Neural cell (in vitro differentiated cells): ENCODE measurements at places on chromosomes 3 and 15. TPM values are rescaled to one million over a fixed set of nuclear protein-coding genes. Genes with fewer than 3 reads are reported as not detected.

Gene ATP8B4
- 1.0 and 2.9 TPM in 2 replicates for polyA plus RNA-seq

Gene SI
- polyA plus RNA-seq: not detected in 2 replicates

Gene PDZRN3
- polyA plus RNA-seq: 1.1 and 2.2 TPM in 2 replicates

Gene GNB4
- polyA plus RNA-seq: 38.7 and 42.8 TPM in 2 replicates

Gene CCR3
- polyA plus RNA-seq: not detected in 2 replicates

Gene AGBL1
- polyA plus RNA-seq: 0.12 TPM in 1 of 2 replicates, not detected in the other

Gene TTC14
- 163 and 176 TPM in 2 replicates for polyA plus RNA-seq

Gene LXN
- 0.53 TPM in 1 of 2 replicates, not detected in the other for polyA plus RNA-seq

Gene MRPL47
- 80.6 and 91.1 TPM in 2 replicates for polyA plus RNA-seq

Gene ERC2
- 57.5 and 60.4 TPM in 2 replicates for polyA plus RNA-seq

Gene TIMP4
- 0.70 TPM in 1 of 2 replicates, not detected in the other for polyA plus RNA-seq

Gene TMEM45A
- 2.4 and 4.1 TPM in 2 replicates for polyA plus RNA-seq

Gene CEP63
- 13.3 and 14.1 TPM in 2 replicates for polyA plus RNA-seq

Gene CRABP1
- polyA plus RNA-seq: 7.0 and 8.7 TPM in 2 replicates

Gene UQCRC1
- 267 and 333 TPM in 2 replicates for polyA plus RNA-seq

Gene ADAMTS7
- polyA plus RNA-seq: 31.5 and 37.7 TPM in 2 replicates

Gene DUOXA2
- not detected in 2 replicates for polyA plus RNA-seq

Gene FHIT
- polyA plus RNA-seq: 0.46 TPM in 1 of 2 replicates, not detected in the other

Gene A4GNT
- not detected in 2 replicates for polyA plus RNA-seq

Gene EHHADH
- polyA plus RNA-seq: 1.8 and 2.0 TPM in 2 replicates

Gene BFSP2
- not detected in 2 replicates for polyA plus RNA-seq

Gene PCLAF
- 5.3 and 10.8 TPM in 2 replicates for polyA plus RNA-seq

Gene CELSR3
- 54.9 and 65.5 TPM in 2 replicates for polyA plus RNA-seq

Gene TUSC2
- 88.8 and 106 TPM in 2 replicates for polyA plus RNA-seq

Gene RNU5B-1
- polyA plus RNA-seq: not detected in 2 replicates

Gene SEMA5B
- 3.8 and 7.0 TPM in 2 replicates for polyA plus RNA-seq

Gene CHRNA7
- 3.1 and 5.0 TPM in 2 replicates for polyA plus RNA-seq

Gene TM4SF18
- 0.42 TPM in 1 of 2 replicates, not detected in the other for polyA plus RNA-seq

Gene FAM98B
- 8.9 and 12.7 TPM in 2 replicates for polyA plus RNA-seq

Gene SCN11A
- polyA plus RNA-seq: 2.2 and 2.8 TPM in 2 replicates

Gene XCR1
- polyA plus RNA-seq: not detected in 2 replicates

Gene PROS1
- 2.8 and 4.9 TPM in 2 replicates for polyA plus RNA-seq

Gene EXD1
- 0.40 TPM in 1 of 2 replicates, not detected in the other for polyA plus RNA-seq

Gene SCAANT1
- not detected in 2 replicates for polyA plus RNA-seq

Gene PSMA4
- polyA plus RNA-seq: 357 and 421 TPM in 2 replicates

Gene ASB14
- 0.51 TPM in 1 of 2 replicates, not detected in the other for polyA plus RNA-seq
